ENCODE measurements at places on chromosomes 7 and 10.

- DNase-seq: no peak
These were observed 192.7 kb downstream of the MLLT10 start for GRCh38 chr10:21726601-21727225.

GRCh38 chr10:102963756-102964025 is 45.6 kb downstream of the CNNM2 start:
- DNase-seq: no peak

DNA sequence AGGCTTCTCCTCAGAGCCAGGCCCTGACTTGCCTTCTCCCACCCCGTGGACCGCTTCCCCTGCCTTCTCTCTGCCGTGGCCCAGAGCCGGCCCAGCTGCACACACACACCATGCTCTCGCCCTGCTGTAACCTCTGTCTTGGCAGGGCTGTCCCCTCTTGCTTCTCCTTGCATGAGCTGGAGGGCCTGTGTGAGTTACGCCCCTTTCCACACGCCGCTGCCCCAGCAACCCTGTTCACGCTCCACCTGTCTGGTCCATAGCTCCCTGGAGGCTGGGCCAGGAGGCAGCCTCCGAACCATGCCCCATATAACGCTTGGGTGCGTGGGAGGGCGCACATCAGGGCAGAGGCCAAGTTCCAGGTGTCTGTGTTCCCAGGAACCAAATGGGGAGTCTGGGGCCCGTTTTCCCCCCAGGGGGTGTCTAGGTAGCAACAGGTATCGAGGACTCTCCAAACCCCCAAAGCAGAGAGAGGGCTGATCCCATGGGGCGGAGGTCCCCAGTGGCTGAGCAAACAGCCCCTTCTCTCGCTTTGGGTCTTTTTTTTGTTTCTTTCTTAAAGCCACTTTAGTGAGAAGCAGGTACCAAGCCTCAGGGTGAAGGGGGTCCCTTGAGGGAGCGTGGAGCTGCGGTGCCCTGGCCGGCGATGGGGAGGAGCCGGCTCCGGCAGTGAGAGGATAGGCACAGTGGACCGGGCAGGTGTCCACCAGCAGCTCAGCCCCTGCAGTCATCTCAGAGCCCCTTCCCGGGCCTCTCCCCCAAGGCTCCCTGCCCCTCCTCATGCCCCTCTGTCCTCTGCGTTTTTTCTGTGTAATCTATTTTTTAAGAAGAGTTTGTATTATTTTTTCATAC is 38.0 kb downstream of the LIMK1 start:
- DNase-seq: no peak

GRCh38 chr7:153496257-153496656 is 555.9 kb upstream of the DPP6 start:
- no peak for DNase-seq

DNA sequence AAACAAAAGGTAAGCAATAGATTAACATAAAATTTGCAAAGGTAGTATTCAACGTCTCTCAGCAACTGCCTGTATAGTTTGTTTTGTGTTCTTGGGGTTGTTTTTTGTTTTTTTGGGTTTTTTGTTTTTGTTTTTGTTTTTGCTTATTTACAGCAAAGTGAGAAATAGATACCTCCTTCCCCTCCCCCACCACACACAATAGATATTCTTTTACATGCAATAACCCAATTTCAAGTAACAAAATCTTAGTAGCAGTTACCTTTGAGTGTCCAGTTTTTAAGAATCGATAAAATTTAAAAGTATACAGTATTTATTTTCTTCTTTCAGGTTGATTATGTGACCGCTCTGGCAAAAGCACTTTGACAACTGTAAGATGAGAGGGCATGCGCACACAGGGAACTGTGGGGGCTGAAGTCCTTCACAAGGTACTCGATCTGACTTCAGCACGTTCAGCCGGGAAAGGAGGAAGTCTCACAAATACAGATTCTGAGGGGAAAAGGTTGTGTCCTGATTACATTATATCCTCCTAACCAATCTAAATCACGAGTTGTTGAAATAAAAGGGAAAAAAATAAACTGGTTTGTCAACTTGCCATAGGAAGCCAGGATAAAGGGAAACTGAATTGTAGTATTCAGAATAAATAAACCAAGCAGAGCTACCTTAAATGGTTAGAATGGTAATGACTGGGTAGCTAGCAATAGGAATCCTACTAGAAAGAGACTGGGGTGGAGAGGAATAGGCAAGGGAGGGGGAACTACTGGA is 47.8 kb downstream of the CPEB3 start:
- peak; percentile 83 for DNase-seq

DNA sequence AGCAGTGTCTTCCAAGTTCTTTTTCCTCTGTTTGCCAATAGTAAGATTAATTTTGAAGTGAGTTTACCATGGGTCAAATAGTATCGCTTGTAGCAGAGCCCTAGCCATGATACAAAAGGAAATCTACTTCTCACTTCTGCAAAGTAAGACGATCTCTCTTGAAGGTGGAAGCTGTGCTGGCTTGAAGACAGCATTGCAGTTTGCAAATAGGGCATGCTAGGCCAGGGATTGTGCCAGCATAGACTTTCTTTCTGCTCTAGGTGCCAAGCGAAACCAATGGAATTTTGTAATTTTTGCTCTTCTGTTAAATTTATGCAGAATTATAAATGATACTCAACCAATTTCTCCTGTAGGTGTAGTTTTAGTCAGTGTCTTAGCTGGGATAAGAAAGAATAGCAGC is 74.5 kb downstream of the SLC13A1 start:
- no peak for DNase-seq

DNA sequence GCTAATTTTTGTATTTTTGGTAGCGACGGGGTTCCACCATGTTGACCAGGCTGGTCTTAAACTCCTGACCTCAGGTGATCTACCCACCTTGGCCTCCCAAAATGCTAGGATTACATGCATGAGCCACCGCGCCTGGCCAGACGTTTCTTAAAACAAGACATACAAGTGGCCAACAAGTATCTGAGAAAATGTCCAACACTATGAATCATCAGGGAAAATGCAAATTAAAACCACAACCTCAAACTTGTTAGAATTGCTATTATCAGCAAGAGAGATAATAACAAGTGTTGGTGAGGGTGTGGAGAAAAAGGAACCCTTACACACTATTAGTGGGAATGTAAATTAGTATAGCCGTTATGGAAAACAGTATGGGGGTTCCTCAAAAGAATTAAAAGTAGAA is 148.6 kb downstream of the SUGCT start:
- peak; percentile 72 for DNase-seq

DNA sequence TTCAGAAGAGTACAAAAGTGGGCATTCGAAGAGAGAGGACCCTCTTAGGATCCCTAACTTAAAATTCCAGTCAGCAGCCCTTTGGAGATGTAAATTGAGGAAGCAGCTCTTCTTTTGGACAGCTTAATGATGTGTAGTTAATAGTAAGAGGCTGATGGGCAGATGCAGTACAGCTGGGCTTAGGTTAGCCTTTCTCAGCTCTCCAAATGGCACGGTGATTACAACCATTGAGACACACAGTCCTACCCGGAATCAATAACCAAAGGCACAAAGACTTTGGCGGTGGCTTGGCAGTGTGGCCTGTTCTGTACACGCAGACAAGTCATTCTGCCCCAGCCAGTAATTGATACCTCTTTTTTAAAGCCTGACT is 26.8 kb downstream of the GAD2 start:
- no peak for DNase-seq

DNA sequence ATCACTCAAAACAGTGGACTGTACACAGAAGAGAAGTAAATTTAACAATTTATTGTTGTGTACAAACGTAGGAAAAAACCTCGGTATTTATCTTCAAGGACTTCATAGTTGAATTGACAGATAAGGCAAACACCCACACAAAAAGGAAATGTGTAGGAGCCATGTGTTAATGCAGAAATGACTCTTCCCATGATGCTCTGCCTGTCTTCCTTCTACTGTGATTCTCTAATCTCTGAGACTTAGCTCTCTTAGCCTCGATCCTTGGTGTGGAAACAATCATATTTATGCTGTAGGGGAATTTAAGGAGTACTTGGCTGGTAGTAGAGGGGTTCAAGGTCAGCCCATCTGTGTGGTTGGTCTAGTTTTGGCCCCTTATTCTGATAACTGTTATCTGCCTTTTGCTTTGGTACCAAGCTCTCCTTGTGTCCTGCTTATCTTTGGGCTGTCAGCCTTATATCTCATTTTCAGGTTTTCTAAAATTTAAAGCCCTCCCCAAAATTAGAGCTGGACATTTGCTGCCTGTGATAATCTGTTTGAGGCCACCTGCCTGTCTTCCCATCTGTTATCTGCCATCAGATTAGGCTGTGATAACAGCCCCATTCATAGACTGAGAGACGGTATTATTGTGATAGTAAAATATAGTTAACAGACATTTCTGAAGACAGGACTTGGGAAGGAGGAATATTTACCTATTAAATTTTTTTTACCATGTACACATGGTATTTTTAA is 81.7 kb downstream of the GPR85 start:
- no peak for DNase-seq

- peak; percentile 46 for DNase-seq
These were observed 163.9 kb upstream of the PPP1R3A start for GRCh38 chr7:114082642-114083165.

- peak; percentile 20 for DNase-seq
These were observed 129.8 kb upstream of the PPP1R3A start for GRCh38 chr7:114048386-114049235.

GRCh38 chr7:149729586-149729982 is 43.8 kb downstream of the ZNF467 start:
- no peak for DNase-seq

DNA sequence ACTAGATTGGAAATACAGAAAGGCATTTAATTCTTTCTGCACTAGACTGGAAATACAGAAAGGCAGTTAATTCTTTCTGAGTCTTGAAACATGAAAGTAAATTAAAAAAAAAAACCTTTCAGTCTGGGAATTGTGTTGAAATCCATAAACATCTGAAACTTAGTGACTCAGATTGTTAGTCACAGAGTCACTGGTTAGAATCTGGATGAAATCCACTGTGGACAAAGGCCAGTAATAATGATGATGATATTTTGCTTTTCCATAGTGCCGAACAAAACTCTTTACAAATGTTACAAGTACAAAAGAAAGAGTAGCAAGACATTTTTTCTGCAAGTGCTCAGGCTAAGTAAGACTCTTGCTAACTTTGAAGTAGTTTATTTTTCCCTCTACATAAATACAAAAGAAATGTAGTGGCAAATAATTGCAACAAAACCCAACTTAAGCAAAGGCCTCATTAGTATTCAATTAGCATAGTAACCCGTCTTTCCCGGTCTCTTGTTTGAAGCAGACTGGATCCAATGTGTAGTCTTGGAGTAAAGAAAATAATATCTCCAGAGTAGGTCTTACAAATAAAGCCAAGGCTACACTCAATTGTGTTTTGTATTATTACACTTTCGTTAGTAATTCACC is 5.8 kb upstream of the PRTFDC1 start:
- DNase-seq: peak; percentile 88

DNA sequence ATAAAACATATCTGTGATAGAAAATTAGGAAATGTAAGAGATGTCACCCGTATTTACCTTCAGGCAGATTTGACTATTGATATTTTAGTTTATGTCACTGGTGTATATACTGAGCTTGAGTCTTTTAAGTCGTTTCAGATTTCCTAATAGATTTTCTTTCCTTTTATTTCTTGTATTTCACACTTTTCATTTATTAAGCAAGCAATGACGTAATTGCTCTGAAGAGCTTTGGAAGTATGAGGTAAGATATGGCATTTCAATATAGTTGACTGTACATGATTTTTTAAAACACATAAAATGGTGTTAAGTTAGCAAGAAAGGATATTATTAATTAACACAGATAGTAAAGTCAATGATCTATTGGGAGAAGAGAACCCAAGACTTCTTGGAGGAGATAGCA is 652.6 kb downstream of the SORCS1 start:
- no peak for DNase-seq

GRCh38 chr10:79184657-79185056 is 115.9 kb downstream of the ZMIZ1 start:
- no peak for DNase-seq

- no peak for DNase-seq
These were observed 268.9 kb upstream of the KLF6 start for GRCh38 chr10:4053940-4054339.

DNA sequence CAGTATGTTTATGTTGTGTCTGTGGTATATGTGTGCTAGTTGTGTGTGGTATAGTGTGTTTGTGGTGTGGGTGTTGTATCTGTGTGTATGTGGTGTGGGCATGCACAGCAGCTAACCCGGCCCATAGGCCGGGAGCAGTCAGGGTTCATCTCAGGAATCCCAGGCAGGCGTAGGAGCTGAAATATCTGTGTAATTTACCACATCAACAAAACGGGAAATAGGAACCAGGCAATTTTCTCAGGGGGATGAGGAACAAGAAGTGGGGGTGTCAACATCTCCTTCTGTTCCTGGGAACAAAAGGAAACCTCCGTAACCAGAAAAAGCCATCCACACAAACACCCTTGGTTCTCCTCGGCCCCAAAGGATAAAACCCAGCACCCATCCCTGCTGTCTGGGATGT is 24.5 kb upstream of the ZNF488 start:
- no peak for DNase-seq

DNA sequence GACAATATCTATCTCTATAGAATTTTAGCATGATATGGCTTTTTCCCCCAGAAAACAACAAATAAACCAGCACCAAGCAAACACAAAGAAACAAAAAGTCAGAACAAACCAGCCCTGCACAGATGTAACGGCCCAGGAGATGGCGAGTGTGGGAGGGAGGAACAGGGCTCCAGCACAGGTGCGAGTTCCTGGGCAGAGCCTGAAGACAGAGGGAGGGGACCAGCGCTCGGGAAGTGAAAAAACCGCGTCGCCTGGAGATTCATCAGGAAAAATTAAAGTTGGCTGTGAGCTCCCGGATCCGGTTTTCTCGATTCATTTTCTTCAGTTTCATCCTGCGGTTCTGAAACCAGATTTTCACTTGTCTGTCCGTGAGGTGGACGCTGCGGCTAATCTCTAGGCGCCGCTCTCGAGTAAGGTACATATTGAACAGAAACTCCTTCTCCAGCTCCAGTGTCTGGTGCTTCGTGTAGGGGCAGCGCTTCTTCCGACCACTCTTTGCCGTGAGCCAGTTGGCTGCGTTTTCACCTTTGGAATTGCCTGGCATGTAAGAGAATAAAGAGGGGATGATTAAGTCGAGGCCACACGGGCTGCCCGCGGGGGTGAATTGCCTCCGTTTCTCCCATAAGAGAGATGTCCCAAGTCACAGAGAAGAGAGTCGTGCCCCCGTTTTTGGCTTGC is 2.3 kb downstream of the HOXA10 start:
- no peak for DNase-seq

DNA sequence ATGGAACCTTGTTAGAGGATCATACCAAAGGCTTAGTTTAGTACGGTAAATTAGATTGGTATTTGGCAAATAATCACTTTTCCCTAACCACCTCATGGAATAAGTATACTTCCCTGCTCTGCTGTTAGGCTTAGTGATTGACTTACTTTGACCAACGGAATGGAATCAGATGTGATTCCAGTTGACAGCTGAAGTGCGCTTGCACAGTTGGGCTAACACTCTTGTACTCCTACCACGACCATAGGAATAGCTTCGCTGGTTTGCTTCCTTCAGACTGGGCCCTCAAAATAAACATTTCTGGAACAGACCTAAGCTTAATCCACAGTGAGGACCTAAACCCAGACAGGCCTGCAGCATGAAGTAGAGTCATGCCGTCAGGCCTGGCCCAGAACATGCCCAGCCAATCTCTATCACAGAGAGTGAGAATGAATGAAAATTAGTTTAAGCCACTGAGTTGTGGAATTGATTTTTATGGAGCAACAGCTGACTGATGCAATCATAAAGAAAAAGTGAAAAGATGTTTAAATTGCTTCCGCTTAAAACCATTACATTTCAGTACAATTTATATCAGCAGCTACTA is 122.3 kb downstream of the DOCK4 start:
- DNase-seq: no peak

- no peak for DNase-seq
These were observed 8.9 kb upstream of the VSTM4 start for GRCh38 chr10:49123981-49124950.

- DNase-seq: no peak
These were observed 39.5 kb downstream of the PPP1R3C start for GRCh38 chr10:91593366-91593765.
